Sigmoid colon (tissue), 7 donors: ENCODE measurements at places on chromosomes 13 and 19. TPM values are rescaled to one million over a fixed set of nuclear protein-coding genes. Genes with fewer than 3 reads are reported as not detected.

DNA sequence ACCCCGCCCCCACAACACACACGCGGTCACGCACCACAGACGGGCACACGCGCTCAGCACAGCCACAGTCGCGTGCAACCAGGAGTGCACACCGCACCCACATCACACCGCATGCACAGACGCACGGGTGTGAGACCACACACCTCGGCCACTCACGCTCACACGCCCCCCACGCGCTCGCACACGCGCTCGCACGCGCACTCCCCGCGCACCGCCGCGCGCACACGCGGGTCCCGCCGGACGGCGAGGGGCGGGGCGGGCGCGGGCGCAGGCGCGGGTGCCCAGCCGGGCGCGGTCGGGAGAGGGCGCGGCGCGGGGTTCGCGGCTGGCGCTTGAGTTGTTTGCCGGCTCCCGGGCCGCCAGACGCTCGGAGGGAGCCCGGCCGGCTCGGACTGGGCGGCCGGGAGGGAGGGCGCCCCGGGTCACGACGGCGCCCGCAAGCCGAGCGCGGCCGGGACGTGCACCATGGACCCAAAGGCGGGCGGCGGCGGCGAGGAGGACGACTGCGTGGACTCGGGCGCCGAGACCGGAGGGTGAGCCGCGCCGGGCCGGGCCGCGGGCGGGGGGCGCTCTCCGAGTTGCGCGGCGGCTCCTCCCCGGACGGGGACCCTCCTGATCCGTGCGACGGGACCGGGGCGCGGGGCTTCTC, at the start of gene FAM124A:
TSS of gene FAM124A (plus strand) at position 362 of the 649 bp plus-strand sequence. CDS start at position 466, 104 bp downstream.
- no peaks in the 10 kb centered on the region for H3K36me3 ChIP-seq
- peaks cover 44% of the 10 kb centered on the region for H3K4me1 ChIP-seq
- H3K27ac ChIP-seq: peak within 1 kb of the TSS; percentile 87
- H3K27me3 ChIP-seq: no peaks in the 10 kb centered on the region
- peak within 1 kb of the TSS; percentile 88 for H3K4me3 ChIP-seq
- DNase-seq: peak; percentile 75

The TPM4 gene
- polyA plus RNA-seq: 464 TPM

DNA sequence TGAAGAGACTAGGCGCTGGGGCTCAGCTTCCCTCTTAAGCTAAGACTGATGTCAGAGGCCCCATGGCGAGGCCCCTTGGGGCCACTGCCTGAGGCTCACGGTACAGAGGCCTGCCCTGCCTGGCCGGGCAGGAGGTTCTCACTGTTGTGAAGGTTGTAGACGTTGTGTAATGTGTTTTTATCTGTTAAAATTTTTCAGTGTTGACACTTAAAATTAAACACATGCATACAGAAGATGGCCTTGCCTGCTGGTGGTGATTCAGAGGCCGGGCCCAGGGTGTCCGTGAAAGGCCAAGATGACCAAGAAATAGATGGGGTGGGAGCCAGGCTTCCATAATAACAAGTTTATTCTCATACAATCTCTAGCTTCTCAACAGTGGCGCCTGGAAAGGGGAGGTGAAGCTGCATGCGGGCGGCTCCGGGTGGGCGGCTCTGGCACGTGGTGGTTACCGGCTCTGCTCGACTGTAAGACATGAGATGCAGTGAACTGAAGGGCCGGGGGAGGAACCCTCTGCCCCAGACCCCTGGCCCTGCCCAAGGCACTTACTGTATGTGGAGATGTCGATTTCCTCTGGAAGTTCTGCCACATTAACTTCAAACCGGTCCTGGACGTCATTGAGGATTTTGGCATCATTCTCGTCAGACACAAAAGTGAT, 10.5 kb downstream of the DDX39A start:
- peaks cover 78% of the 10 kb centered on the region for H3K36me3 ChIP-seq
- H3K27me3 ChIP-seq: no peaks in the 10 kb centered on the region
- H3K4me1 ChIP-seq: no peaks in the 10 kb centered on the region
- DNase-seq: no peak

The ATP4A gene
- polyA plus RNA-seq: 0.10 TPM

DNA sequence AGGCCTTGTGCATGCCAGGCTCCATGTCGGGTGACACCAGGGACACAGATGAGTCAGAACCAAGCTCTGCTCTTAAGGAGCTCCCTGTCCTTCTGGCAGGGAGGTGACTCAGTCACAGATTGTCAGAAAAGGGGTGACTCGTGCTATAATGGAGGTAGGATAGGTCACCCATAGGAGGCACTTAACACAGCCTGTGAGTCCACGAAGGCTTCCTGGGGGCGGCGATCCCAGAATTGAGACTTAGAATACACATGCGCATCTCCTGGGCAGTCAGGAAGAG, 19.6 kb downstream of the FUZ start:
- H3K27me3 ChIP-seq: no peaks in the 10 kb centered on the region
- H3K27ac ChIP-seq: no peak overlapping the region
- DNase-seq: no peak
- H3K4me1 ChIP-seq: no peaks in the 10 kb centered on the region
- no peak overlapping the region for H3K4me3 ChIP-seq

The LYPD3 gene
- 1.6 TPM for polyA plus RNA-seq

GRCh38 chr13:99199541-99200431, 868 bp upstream of the UBAC2 start:
- H3K27ac ChIP-seq: peak overlapping the region; percentile 97
- peak overlapping the region; percentile 67 for H3K4me3 ChIP-seq
- peak; percentile 77 for DNase-seq
- no peaks in the 10 kb centered on the region for H3K27me3 ChIP-seq
- peaks cover 13% of the 10 kb centered on the region for H3K4me1 ChIP-seq

- H3K36me3 ChIP-seq: peaks cover 6% of the 10 kb centered on the region
- H3K27me3 ChIP-seq: no peaks in the 10 kb centered on the region
- H3K4me1 ChIP-seq: peaks cover 68% of the 10 kb centered on the region
These were observed 5.1 kb downstream of the PPP1R12C start for GRCh38 chr19:55112246-55112776.

DNA sequence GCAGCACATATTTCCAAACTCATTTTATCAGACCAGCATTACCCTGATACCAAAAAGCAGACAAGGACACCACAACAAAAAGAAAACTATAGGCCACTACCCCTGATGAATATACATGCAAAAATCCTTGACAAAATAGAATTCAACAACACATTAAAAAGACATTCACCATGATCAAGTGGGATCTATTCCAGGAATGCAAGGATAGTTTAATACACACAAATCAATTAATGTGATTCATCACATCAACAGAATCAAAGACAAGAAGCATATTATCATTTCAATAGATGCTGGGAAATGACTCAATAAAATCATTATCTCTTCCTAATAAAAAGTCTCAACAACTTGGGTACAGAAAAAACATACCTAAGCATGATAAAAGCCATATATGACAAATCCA, 11.2 kb downstream of the ZNF347 start:
- H3K27ac ChIP-seq: no peak overlapping the region
- no peaks in the 10 kb centered on the region for H3K4me1 ChIP-seq
- H3K27me3 ChIP-seq: no peaks in the 10 kb centered on the region
- H3K4me3 ChIP-seq: no peak overlapping the region
- no peak for DNase-seq

The KCNC3 gene
- not detected for polyA plus RNA-seq

GRCh38 chr13:51420681-51421490, 31.9 kb downstream of the INTS6 start:
- H3K27ac ChIP-seq: no peak overlapping the region
- no peak overlapping the region for H3K4me3 ChIP-seq
- no peaks in the 10 kb centered on the region for H3K27me3 ChIP-seq
- no peak for DNase-seq
- peaks cover 13% of the 10 kb centered on the region for H3K36me3 ChIP-seq

- DNase-seq: no peak
- H3K27me3 ChIP-seq: no peaks in the 10 kb centered on the region
- no peaks in the 10 kb centered on the region for H3K4me1 ChIP-seq
- H3K36me3 ChIP-seq: no peaks in the 10 kb centered on the region
These were observed 435.9 kb upstream of the SGCG start for GRCh38 chr13:22744688-22745452.

DNA sequence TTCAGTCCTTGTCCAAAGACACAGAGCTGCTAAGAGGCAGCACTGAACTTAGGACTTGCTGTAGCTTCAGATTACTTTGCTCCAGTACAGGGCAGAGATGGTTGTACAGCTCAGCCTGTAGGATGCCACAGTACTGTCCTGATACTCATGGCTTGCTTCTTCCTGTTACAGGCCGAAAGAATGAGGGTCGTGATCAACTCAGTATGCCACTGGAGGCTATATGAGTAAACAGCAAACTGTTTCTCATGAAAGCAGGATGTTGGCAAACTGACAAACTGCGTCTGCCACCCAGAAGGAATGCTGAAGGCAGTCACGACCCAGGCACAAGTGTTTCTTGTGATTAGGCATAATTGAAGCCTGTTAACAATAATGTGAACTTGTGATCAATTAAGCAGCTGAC, 2.8 kb downstream of the ZNF749 start:
- H3K4me3 ChIP-seq: no peak overlapping the region
- H3K4me1 ChIP-seq: peaks cover 23% of the 10 kb centered on the region
